Astrocyte of the cerebellum (primary cell): ENCODE measurements at places on chromosomes 11 and 22.

DNA sequence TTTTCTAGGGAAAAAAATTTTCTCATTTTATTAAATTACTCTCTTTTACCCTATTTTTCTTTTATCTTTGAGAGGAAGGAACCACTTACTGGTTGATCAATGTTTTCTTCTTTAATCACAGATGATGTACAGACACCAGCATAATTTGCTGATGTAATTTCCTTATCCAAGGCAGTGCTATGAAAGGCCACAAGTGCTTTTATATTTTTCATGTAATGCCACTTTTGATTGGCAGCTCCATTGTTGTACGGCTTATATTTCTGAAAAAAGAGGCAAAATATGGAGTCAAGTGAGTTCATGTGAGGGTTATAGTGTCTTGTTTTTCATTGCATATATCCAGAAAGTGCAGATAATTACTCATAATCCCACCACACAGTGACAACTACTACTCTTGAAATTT, 322.7 kb upstream of the MPPED2 start:
- no peak for DNase-seq

DNA sequence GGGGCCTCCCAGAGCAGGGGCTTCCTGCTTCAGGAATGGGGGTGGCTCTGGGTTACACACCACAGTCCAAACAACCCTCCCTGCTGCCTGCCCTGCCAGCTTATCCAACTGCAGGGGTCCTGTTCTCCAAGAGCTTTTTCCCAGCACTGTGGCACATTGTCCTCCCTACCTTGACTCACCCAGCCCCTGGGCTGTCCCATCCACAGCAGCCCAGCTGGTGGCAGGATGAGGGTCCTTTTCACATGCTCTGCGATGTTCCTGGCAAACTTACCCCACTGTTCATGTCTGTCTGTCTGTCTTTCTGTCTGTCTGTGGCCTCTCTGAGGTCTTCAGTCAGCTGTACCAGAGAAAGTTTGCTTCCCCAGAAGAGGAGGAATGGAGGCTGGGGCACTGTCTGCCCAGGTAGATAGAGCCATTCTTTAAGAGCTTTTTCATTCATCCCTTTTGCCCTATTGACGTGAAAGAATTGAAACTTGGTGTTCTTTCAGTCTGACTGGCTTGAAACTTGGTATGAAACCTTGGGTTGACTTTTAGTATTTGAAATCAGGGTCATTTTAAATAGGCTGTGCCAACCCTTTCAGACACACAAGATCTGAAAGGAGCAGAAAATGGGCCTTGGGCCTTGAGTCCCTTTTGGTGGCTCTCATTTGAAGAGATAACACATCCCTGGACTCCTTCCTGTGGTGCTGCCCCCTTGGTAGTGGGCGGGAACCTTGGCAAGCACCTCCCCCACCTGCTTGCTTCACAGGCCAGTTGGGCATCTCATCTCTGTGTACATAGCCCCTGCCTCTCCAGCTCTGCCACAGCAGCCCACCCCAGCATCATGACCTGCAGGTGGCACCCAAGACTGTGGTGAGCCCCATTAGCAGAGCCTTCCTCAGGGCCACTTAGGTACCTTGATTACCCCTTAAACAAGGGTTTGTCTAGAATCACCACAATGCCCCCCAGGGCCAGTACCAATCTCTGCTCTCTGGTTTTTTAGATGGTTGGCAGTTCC, 74.6 kb upstream of the SUSD2 start:
- DNase-seq, result no peak

- no peak for DNase-seq
Observed at GRCh38 chr22:44145544-44145943, 35.2 kb upstream of the PARVG start.

GRCh38 chr11:12179531-12179930, 69.1 kb downstream of the MICAL2 start:
- no peak for DNase-seq

- no peak for DNase-seq
Observed at GRCh38 chr11:112770487-112770886, 190.7 kb upstream of the NCAM1 start.

- no peak for DNase-seq
Observed at GRCh38 chr22:39898997-39899396, 1.9 kb upstream of the GRAP2 start.

DNA sequence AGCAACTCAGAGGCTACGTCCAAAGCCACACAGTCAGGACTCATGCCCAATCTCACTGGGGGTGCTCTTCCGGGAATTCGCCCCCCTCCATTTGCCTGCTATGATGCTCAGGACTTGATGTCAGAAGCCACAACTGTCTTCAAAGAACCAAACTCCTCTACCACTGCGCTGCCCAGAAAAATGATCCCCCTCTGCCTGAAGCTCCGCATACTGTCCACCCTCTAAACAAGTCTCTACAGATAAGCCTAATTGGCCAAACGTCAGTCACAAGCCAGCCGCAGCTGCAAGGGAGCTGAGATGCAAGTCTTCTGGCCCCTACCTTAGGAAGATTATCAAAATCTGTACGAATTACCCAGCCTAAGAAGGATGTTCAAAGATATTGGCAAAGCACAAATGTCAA, 294.6 kb downstream of the BUD13 start:
- DNase-seq, result no peak

DNA sequence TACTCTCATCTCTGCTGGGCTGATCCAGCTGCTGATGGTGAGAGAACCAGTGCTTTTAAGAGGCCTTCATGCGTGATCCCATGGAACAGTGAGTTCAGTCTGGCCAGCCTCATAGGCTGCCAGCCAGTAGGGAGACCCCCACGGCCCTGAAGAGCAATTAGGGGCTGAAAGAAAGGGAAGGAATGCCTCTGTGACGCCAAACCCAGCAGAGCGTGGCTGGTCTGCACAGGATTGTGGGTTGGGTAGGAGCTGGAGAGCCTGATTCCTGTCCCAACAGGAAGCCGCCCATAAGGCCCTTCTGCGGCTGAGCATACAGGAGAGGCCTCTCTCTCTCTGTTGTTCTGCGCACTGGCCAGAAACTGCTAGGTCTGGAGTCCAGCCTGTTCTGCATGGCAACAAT, 181.5 kb upstream of the E2F8 start:
- peak; percentile 62 for DNase-seq

DNA sequence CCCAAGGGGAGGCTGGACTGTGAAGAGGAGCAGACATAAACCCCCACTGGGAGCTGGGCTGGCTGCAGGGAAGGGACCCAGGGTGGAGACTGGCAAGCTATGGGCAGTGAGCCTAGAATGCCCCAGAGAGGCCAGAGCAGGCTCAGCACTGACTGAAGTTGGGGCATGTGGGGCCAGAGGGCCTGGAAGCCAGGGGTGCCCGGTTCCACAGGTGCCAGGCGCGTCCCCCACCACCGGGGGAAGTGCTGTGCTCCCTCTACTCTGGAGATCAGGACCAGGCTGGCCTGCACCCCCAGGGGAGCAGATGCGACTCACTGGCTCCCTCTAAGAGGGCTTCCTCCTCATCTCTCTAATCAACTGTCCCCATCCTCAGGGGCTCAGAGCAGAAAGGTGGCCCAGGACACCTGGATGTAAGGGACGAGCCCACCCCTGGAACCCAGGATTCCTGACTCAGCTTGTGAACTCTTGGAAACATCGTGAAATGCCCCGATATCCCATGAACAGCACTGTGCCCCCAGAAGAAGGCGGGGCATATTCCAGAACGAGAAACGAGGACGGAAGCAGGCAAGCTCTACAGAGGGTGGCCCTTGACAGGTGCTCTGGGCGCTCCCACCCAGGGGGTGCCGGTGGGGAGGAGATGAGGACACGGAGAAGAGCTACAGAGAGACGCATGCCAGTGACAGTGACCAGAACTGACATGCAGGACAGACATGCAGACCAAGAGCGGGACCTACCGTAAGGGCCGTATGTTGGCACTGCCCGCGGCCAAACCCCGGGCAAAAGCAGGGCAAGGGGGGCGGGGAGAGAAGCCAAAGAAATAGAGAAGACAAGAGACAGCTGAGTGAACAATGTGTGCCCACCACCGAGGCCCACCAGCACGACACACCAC, 20.4 kb downstream of the MAFF start:
- no peak for DNase-seq

GRCh38 chr11:80388130-80388529, 947.3 kb upstream of the TENM4 start:
- no peak for DNase-seq

- DNase-seq, result no peak
Observed at GRCh38 chr22:46081831-46082210, 68.5 kb upstream of the PPARA start.

- no peak for DNase-seq
Observed at GRCh38 chr11:134987223-134987768, 575.3 kb upstream of the B3GAT1 start.

DNA sequence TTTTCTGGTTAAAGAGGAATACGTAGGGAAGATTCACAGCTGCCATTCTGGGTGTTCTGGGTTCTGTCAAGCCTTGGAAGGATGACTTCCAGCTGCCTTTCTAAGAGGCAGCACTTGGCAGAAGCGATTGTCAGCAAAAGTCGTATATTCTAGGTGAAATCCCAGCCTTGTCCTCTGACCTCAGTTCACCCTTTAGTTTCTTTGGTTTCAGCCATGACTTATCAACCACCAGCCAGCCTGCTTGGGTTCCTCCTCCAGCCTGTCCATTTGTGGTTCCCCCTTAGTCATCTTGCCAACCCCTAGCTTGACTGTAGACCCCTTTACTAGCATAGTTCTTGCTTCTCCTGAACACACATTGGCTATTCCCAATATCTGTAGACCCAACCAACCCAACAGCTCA, 102.3 kb upstream of the CD44 start:
- DNase-seq, result no peak

GRCh38 chr22:20749453-20749852, 24.5 kb upstream of the SERPIND1 start:
- no peak for DNase-seq

GRCh38 chr22:37734964-37735451, 38.2 kb downstream of the TRIOBP start:
- DNase-seq, result no peak

DNA sequence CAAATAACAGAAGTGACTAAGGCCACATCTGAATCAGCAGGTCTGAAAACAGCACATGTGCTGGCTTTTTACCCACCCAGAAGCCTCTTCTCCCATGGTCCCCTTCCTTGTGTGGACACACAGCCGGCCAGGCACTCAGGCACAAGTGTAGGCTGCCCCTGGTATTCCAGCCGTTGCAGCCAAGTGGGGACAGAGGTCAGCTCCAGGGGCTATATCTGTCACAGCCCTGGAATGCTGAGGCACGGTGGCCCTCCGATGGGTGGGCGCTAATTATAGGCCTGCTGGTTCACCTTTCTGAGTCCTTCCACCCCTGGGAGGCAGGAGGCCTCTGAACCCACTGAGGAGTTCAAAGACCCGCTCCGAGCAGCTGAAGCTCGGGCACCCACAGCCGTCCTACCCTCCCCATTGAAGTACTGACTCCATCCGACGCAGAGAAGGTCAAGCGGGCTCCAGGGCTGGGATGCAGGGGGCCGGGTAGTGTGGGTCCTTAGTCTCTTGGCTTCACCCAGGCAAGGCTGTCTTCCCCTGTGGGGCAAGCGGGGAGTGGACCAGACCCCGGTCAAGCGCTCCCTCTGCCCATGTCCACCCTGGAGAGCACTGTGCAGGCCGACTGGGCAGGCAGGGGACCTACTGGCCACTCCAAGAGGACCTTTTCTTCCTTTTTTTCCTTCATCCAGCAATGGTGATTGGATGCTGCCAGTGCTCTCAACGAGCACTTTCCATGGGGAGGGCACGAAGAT, 14.3 kb downstream of the FGF3 start:
- no peak for DNase-seq

DNA sequence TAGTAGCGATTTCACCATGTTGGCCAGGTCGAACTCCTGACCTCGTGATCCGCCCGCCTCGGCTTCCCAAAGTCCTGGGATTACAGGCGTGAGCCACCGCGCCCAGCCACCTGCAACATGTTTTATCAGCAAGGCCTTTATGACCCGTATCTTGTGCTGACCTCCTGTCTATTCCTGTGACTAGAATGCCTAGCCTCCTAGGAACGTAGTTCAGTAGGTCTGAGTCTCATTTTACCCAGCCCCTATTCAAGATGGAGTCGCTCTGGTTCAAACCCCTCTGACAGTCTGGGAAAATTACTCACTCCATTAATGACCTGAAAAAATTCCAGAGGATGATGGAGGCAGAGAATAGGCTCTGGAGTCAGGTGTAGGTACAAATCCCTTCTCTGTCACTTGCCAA, 30.0 kb upstream of the CXCR5 start:
- DNase-seq, result no peak

DNA sequence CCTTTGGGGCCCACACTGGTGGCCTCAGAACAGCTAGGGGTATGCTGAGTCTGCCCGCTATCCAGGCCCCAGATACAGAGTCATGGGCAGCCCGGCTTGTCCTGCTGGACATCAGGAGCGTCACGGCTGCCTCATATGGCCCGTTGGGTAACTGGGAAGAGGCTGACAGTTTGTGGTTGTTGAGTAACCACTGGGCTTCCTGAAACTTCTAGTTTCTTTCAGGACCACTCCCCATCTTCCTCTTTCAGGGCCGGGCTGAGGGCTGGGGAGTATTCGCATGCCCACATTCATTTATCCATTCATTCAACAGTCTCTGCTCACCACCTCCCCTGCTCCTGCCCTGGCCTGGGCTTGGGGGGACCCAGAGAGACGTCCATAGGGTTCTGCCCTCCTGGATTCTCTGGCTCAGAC, 13.4 kb upstream of the P2RY2 start:
- DNase-seq, result no peak

DNA sequence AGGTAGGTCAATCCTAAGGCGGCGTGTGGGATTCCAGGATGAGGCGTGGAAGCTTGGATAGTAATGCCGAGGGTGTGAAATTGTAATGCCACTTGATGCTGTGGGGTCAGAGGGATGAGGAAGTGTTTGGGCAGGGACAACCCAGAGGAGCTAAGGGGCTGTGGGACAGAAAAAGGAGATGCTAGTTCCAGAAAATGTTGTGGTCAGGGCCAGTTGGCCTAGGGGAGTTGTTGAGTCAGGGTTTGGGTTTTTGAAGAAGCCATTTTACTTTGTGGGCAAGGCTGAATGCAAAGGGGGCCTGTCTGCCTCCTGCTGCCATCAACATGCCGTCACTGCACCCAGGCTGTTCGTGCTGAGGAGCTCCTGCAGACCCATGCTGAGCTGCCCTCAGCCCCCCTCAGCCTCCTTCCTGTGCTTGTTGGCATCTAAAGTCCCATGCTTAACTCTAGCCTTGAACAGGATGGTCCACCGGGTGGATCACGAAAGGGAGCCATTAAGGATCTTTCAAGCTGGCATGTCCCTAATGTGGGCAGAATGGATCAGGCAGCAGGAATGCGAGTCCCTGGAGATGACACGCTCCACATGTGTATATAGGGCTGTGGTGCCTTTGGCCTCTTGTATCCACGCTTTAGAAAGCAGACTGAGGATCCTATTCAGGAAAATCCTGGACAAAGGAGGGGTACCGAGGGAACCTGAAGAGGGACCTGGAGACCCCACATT, 2.1 kb downstream of the C11orf16 start:
- DNase-seq, result no peak
